ENCODE measurements at places on chromosomes 13 and 19.

DNA sequence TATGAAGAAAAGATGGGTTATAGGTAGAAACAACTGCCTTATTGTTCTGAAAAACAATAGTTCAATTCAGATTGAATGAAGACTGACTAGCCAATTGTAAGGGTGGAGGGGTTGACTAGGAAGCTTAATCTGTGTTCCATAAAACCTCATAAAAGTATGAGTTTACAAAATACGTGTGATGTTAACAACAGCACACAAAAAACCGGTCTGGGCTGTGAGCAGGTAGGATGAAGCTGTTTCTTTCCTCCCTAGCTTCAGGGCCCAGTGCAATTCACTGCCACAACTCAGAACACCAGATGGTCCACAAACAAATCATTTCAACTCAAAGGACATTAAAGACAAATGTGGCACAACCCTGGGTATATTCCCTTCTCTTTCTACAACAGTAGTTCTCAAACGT lies 3.2 kb downstream of the OXGR1 start:
- no peak for DNase-seq

GRCh38 chr13:26449063-26449848 lies 108.2 kb upstream of the WASF3 start:
- no peak for DNase-seq

GRCh38 chr19:10836479-10837330 lies 693 bp upstream of the TMED1 start:
- peak; percentile 90 for DNase-seq

GRCh38 chr13:45950386-45951000 lies 98.9 kb upstream of the SIAH3 start:
- DNase-seq: no peak

DNA sequence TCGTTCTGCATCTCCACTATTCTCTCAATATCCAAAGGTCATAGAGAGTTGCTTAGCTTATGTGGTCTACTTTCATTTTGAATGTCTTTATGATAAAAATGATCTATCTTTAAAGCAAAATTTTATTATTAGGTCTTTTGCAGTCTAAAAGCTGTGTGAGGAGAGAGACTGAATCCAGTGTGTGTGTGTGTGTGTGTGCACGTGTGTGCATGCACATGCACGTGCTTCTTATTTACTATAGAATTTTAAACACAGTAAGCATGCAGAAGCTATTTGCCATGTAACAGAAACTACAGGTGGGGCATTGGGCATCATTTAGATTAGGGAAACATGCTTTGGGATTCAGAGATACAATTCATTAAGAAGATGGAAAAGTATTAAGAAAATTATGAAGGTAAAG lies 136.0 kb upstream of the SPRY2 start:
- no peak for DNase-seq
